ENCODE measurements at places on chromosomes 12 and 14. TPM values are rescaled to one million over a fixed set of nuclear protein-coding genes. Genes with fewer than 3 reads are reported as not detected.

The KIF5A gene
- 0.21 TPM for total RNA-seq

The SOX5 gene
- 71.4 TPM for total RNA-seq

The CD163L1 gene
- total RNA-seq, result 4.0 TPM

The RNU7-1 gene
- total RNA-seq, result not detected

The NINJ2 gene
- 5.8 TPM for total RNA-seq

The VRTN gene
- 0.06 TPM for total RNA-seq

The TMCC3 gene
- 7.8 TPM for total RNA-seq

The FSCB gene
- not detected for total RNA-seq

Data from lung (tissue), 17 donors.